Right kidney (tissue), 9 donors: ENCODE measurements at places on chromosomes 1 and 21.

DNA sequence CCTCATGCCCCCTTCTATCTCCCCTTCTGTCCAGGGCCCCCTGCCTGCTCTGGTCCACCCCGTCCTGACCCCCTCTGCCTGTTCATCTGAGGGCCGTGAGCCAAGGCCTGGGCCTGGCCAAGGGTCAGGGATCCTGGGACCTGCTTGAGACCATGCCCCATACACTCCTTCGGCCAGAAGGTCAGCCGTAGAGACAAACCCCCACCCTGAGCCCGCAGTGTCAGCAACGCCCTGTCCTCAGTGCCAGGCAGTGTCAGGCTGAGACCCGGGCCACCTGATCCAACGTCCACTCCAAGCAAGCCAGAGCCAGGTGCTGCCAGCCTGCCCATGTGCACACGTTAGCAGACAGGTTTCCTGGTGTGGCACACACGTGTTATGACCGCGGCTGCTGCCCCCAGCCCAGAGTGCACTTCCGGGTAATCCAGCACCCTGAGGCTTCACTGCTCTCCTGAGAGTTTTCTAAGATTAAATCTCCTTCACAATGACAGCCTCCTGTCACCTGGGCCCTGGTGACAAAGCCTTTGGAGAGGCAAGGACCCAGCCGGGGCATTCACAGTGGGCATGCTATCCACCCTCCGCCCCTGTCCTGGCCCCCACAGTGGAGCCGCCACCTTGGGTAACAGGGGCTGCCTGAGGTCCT is 10.1 kb upstream of the SAMD11 start:
- DNase-seq, result no peak

DNA sequence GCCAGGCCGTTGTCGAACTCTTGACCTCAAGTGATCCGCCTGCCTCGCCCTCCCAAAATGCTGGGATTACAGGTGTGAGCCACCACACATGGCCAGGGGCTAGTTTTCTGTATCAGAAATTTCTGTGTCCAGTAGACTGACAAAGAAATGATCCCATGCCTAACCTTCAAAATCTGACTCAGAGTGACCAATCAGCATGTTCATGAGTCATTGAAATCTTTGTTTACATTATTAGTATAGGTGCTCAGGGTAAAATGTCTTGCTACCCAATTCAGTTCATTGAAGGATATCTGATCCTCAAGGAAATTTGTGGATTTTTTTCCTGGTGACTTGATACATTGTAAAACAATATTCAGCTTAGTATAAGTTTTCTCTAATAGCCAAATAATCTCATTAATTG is 11.0 kb upstream of the LDLRAD2 start:
- no peak for DNase-seq

DNA sequence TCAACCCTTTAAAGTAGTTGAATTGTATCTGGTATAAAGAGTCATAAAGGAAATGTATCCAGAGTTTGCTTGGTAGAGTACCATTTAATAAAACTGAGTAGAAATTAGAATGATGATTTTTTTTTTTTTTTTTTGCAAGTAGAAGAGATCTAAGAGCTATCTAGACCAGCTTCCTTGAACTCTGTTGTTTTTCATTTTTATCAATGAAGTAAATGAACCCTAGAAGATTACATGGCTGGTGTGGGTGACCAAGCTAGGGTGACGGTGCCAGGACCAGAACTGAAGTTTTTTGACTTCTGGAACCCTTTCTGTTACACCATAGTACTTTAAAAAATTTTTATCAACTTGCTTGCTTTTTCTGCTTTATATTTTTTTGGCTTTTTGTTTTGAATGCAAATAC is 36.9 kb downstream of the MACO1 start:
- DNase-seq, result no peak

DNA sequence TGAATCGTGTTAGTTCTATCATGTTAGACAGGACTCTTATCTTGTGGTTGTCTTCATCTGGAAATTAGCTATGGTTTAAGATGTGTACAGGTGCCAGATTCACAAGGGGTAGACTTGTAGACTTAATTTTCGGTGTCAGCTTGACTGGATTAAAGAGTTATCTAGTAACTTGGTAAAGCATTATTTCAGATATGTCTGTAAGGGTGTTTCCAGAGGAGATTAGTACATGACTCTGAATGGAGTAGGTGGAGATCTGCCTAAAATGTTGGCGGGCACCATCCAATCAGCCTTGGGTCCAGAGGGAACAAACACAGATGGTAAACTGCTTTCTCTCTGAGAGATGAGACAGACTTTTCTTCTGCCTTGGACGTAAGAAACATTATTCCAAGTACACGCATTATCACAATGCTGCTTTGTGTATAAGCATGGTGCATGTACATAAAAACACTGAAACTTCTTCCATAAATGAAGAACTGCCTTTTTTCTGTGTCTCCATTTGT is 434.6 kb downstream of the SMYD3 start:
- no peak for DNase-seq

GRCh38 chr1:212918824-212919223 is 31.5 kb upstream of the VASH2 start:
- DNase-seq, result no peak

- DNase-seq, result no peak
Observed at GRCh38 chr1:247459507-247459906, 1.6 kb upstream of the OR2B11 start.

DNA sequence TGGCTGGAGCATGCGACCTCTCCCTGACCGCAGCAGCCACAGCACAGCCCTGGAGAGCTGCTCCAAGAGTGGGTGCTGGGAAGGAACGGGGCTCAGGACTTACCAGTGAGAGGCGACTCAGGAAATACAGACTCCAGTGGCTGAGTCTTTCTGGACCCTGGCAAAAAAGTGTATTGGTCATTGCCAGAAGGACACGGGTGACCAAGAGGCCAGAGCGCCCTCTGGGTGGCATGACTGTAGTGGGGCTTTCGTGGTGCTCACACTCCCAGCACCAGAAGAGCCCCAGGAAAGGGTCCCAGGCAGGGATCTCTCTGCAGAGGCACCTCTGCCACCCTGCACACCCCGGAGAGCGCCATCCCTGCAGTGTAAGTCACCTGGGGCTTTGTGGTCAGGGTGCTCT is 8.9 kb upstream of the PRDM16 start:
- DNase-seq, result no peak

- no peak for DNase-seq
Observed at GRCh38 chr1:2935184-2935583, 86.1 kb upstream of the ACTRT2 start.

- no peak for DNase-seq
Observed at GRCh38 chr1:178934546-178934945, 63.7 kb upstream of the ANGPTL1 start.

DNA sequence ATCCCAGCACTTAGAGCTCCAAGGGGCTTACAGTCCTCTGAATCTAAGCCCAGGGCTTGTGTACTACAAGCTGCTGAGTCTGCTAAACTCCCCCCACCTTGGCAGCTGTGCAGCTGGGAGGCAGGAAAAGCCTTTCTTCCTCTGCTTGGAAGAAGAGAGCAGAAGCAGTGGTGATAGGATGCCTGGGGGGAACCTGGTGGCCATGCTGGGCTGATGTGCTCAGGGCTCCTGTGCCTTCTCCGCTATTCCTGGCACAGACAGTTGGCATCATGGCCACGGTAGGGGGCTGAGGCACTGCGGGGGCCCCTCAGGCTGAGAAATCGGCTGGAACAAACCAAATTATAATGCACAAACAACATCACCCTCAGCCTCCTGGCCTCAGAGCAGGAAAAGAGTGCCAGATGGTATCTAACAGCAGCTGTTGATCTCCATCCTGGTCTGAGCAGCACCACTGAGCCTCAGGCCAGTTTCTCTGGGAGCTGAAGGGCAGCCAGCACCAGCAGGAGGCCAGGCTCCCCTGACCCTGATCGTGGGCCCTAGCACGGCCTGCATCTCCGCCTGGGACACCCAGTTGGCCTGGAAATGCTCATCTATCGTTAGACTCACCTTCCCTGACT is 35.8 kb downstream of the ECE1 start:
- no peak for DNase-seq

DNA sequence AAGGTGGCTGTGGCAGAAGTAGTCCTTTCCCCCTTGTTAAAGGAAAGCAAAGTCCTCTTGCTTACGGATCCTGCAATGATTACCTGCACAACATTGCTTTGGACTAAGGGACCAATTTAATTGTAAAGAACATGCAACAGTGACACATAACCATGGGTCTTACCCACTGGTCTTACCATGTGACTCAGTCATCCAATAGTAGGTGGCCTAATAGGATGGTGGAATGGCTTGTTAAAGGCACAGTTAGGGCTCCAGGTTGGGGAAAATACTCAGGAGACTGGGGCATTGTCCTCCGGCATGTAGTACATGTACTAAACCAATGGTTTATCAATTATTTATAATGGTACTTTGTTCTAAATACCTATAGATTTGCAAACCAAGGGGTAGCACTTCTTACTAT is 2.1 kb upstream of the YIPF1 start:
- DNase-seq, result no peak

DNA sequence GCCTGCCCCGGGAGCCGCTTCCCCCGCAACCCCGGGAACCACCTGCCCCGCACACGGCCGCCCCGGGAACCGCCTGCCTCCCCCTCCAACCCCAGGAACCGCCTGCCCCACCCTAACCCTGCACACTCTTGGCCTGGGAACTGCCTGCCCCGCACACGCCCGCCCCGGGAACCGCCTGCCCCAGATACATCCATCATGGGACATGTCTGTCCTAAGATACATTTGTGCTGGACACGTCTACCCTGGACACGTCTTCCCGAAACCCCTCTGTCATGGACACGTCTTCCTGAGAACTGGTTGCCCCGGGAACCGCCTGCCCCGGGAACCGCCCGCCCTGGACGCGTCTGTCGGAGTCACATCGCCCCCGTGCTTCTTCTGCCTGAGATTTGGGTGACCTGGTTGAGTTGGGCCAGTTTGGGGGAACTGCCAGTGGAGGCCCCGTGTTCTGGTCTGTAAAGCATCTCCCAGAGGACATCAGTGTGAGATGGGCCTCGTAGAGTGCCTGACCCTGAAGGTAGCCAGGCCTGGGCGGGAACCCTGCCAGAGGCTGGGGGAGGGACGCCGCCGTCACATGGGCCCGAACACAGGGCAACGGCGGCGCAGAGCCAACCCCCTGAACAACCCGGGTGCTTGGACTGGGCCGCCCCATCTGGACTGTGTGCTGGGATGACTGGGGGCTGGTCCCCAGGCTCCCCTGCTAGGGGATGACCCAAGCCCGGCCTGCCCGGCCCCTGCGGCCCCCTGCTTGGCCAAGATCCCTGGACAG is 3.6 kb downstream of the PERM1 start:
- no peak for DNase-seq

DNA sequence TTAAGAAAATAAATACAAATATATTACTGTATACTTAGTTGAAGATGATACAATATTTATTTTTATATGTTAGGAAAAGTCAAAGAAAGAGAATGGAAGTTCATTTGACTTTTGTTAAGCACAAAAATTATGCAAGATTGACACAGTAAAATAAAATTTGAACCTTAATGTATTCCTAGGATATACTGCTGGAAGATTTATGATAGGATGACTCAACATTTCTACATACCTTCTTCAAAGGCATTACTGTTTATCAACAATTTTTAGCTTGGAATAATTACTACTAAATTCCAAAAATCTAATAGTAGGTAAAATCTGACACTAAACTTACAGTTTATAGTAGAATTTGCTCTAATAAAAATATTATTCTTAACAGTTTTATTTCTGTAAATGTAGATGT is 257.3 kb upstream of the ADAMTS5 start:
- DNase-seq, result no peak

- DNase-seq, result no peak
Observed at GRCh38 chr1:244450597-244451538, 841 bp downstream of the ADSS2 start.

DNA sequence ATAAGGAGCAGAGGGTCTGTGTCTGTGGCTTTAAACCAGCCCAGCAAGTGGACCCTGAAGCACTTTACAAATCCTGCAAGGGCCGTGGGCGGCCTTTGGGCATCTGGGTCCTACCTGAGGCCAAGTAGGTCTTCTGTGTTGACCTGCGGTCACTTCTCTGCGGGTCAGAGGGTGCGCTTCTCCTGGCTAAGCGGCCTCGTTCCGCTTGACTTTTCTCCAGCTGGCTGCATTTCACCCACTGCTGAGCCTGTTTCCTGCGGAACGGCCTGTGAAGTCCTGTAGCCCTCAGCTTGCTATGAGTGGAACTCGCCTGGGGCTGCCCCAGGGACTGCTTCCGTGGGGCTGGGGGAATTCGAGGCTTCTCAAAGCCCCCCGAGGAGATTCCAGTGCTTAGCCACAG is 43.3 kb downstream of the SLC37A1 start:
- DNase-seq, result no peak

DNA sequence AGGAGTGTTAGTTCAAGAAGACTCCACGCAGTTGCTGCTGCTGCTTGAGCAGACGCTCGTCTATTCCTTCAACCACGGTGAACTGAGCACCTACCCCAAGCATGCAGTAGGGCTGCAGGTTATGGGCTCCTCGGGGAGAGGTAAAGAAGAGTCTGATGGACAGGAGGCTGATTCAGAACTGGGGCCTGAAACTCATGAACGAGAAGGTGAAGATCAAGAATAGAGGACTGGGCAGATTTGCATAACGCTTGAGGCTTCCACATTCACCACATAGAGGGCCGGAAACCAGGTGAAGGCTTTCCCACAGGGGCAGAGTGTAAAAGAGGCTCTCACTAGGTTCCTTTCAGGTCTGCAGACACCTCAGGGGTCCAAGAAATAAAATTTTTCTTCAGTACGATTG is 9.1 kb downstream of the ABCA4 start:
- no peak for DNase-seq

DNA sequence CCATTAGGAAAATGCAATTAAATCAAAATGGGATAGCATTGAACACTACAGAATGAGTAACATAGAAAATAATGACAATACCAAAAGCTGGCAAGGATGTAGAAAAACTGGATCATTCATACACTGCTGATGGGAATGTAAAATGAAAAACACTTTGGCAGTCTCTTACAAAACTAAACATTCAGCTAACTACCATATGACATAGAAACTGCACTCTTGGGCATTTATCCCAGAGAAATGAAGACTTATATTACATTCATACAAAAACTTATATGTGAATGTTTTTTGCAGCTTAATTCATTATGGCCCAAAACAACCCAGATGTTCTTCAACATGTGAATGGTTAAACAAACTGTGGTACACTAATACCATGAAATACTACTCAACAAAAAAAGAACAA is 66.4 kb downstream of the ANKRD13C start:
- DNase-seq, result no peak

GRCh38 chr1:30322859-30323257 is 400.5 kb downstream of the MATN1 start:
- DNase-seq, result no peak

DNA sequence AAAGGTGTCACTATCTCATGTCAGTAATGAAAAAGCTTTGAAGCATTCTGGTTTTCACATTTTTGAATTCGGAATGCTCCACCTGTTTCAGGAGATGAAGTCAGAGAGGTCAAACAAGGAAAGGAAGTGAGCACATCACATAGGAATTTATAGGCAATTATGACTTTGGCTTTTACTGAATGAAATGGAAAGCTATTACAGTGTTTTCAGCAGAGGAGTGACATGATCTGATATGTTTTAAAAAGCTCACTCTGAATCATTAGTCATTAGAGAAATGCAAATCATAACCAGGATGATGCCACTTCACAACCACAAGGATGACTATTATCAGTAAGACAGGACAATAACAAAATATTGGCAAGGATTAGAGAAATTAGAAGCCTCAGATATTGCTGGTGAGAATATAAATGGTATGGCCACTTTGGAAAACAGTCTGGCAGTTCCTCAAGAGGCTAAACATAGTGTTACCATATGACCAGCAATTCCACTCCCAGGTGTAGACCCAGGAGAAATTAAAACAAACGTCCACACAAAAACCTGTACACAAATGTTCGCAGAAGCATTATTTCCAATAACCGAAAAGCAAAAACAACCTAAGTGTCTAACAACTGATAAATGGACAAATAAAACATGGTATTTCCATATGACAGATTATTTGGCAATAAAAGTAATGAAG is 7.5 kb downstream of the TAF1A start:
- DNase-seq, result no peak
